ENCODE measurements at places on chromosomes 12 and 14. TPM values are rescaled to one million over a fixed set of nuclear protein-coding genes. Genes with fewer than 3 reads are reported as not detected.

NXPH4 gene
- 3.2 TPM for total RNA-seq

ZC2HC1C gene
- total RNA-seq: not detected

- DNase-seq: no peak
These were observed 781 bp downstream of the ADGRD1 start for GRCh38 chr12:130954544-130954831.

DNA sequence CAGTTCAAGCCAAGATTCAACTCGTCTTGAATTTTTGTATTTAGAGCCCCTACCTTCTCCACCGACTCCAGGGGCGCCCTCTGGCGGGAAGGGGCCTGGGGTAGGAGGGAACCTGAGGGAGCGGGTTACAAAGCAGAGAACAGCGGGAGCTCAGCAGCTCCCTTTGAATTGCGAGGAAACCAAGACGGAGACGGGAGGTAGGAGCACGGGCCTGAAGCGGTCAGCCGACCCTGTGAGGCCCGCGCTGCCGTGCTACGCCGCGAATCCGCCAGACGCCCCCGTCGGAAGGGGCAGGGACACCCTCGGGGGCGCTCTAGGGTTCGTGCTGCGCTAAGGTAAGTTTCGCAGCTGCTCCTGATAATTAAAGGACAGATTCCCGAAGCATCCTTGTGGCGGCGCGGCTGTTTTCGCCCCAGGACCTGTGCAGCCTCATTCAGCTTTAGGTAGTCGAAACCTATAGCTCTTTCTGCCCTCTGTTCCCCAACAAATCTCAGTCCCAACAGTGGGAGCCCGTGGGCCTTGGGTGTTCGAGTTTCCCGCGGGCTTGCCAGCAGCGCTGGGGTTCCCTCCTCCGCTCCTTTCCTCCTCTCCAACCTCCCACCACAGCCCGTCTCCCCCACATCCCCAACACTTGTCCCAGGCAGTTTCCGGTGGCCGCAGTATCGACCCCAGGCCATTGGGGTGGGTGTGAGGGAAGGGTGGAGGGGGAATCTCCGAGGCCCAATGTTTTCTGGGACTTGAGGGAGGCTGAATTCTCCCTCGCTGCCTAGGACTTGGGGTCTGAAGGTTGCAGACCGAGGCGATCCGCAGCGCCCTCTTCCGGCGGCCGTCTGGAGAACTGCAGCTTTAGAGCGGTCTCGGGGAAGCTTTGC, 5.1 kb upstream of the NKX2-1 start:
- no peak for DNase-seq

Data from vagina (tissue), 2 donors.